ENCODE measurements at places on chromosomes 6 and 20.

- no peak for DNase-seq
Observed at GRCh38 chr20:61802721-61803311, 262.9 kb downstream of the TAF4 start.

DNA sequence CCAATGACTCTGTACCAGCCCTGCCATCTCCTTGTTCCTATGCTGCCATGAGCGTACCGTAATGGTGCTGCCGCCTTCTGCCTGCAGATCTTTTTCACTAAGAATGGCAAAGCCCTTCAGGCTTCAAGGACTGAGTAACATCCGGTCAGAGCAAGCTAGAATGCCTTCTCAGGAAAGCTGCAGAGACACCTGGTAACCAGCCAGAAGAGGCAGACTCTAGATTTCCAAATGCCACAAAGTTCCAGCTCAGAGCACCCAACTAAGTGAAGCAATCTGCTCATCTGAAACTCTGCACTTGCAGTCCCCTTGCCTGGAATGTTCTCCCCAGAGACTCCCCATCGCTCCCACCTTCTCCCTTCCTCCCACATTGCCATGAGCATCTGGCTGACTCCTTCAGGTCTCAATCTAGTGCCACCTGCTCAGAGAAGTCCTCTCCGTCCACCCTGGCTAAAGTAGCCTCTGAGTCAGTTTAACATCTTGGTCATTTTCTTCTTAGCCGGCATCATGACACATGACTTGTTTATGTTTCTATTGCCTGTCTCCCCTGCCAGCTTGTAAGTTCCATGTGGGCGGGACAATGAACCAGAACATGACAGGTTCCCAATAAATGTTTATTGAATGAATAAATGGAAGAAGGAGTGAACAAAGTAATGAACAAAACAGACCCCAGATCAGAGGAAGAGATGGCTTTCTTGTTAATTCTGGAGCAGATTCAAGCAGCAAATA lies 6.9 kb upstream of the OCSTAMP start:
- DNase-seq: no peak

- no peak for DNase-seq
Observed at GRCh38 chr20:54043076-54043967, 27.1 kb downstream of the BCAS1 start.

DNA sequence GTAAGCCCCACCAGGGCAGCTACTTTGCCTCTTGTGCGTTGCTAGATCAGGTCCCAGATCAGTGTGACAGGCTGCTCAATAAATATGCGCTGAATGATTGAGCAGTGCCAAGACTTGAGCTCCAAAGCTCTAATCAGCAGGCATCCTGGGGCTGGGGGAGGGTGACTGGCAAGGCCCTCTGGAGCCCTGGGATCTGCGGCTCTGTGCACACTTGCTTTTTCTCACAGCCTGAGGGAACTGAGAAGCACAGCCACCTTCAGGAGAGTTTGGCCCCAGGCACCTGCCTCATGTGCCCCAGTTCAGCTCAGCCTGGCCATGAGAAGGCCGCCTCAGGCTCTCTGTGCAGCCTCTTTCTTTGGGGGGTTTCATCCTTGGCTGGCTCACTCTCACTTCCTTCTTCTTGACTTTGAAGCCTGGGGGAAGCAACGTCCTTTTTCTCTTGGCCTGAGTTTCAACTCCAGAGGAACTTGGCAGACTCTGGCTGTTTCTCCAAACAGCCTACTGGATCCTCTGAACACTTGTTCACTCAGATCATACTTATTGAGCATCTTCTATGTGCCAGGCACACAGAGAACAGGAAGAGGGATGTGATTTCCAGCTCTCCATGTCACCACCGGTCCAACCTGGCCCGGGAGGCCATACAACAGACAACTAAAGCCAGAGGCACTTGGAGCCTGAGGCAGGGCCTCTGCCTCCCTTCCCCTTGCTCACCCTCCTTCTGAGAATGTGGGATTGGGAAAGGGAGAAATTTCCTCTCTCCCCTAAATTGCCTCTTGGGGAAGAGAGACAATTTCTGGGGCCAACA lies 114.0 kb downstream of the VEGFA start:
- DNase-seq: no peak

DNA sequence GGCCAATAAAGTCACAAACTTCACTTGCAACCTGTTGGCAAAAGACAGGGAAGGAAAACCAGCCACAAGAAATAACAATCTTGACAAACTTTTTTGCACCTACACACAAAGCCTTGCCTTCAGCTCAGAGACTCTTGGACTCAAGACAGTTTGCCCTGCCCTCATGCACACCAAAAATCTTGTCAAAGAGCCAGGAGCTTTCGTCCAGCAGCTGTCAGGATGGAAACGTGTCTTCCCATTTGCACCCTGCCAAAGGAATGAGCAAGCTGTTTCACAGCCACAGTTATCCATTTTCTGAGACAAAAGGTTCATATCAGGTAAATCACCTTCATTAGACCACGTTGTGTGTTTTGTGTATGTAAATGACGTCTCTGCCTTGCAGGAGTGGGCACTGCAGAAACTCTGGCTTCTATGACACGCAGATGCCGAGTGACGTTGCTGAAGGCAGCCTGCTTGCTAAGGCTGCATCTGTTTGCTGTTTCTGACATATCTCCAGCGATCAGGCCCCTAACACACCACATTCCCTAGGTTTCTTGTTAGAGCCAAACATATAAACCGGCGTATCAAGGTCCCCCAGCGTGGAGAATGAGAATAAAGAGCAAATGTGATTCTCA lies 193.4 kb downstream of the SYNDIG1 start:
- DNase-seq: no peak

DNA sequence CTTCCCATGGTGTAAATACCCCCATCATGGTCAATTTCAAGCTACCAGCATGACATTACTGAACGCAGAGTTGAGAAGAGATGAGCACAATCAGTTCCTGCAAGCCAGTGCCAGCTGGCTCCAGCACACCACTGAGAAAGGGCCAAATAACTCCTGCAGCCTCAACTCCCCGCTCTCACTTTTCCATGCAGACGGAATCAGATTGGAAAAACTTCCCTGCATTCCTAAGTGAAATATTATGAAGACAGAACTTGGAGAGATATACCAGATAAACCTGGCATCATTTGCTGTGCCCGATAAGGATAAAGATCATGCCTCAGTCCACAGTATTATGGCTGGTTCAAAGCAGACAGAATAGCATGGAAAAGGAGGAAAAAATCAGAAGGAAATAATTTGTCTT lies 56.7 kb downstream of the FILIP1 start:
- DNase-seq: no peak

- no peak for DNase-seq
Observed at GRCh38 chr20:46228670-46229069, 79.6 kb downstream of the CDH22 start.

DNA sequence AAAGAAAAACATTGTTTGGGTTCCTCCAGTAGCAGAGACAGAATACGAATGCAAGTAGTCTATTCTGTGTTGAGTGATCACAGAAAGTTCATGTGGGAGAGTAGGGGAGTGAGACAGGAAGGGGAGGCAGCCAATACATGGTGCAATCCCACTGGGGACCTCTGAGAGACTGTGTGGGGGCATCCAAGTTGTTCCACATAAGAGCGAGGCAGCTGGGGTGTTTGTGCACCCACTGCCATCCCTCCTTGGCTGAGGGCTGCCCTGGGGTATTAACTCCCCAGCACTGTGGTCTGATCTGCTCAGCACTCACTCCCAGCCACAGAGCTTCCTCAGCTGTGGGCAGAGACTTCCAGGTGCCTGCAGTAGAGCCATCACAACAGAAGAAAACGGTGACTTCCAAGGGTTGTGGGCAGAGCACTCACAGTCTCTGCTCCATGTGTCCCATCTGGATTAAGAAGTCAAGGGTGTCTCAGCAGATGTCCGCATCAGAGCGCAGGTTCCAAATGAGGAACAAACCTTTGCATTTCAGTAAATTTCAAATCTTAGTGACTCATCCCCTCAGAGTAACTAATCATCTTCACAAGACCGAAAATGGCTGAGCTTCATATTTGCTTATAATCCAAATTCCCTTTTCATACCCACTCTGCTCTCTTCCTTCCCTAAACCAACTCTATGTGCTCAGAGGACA lies 101.9 kb upstream of the NAA20 start:
- no peak for DNase-seq

DNA sequence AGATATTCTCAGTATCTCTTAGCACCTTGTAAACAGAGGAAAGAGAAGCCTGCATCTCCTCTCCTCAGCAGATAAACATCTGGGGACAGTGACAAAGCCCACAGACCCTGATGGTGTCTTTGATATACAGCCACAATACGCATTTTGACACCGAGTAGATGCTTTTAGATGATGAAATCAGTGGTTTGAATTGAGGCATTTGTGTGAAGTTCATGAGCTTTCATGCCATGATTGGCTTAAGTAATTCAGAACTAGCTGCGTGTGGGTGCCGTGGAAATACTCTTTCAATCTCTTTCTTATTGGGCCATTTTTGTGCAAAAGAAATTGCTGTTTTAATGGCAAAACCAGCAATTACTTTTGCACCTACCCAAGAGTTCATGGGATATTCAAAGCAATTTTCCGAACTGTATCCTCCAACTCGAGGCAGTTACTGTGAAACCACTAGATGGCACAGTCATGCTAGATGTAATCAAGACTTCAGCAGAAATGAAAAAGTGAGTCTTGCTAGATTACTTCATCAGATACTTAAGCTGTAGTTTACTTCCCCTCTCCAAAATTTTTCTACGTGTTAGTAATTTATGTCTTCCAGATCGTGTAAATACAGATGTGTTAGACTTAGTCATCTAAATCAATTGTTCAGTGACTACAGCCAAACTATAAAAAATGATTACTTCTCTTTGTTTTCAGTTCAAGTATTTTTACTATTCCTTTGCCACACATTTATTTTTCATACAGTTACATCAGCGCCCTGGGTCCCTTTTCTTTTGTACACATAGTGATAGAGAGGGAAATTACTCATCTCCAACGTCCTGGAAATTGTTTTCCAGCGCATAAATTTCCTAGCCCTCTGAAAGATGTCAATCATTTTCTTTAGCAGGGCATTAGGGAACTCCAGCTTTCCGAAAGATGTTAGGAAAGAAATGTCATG lies 49.4 kb downstream of the IYD start:
- DNase-seq: no peak

- DNase-seq: no peak
Observed at GRCh38 chr6:33578588-33579011, 1.5 kb downstream of the BAK1 start.

DNA sequence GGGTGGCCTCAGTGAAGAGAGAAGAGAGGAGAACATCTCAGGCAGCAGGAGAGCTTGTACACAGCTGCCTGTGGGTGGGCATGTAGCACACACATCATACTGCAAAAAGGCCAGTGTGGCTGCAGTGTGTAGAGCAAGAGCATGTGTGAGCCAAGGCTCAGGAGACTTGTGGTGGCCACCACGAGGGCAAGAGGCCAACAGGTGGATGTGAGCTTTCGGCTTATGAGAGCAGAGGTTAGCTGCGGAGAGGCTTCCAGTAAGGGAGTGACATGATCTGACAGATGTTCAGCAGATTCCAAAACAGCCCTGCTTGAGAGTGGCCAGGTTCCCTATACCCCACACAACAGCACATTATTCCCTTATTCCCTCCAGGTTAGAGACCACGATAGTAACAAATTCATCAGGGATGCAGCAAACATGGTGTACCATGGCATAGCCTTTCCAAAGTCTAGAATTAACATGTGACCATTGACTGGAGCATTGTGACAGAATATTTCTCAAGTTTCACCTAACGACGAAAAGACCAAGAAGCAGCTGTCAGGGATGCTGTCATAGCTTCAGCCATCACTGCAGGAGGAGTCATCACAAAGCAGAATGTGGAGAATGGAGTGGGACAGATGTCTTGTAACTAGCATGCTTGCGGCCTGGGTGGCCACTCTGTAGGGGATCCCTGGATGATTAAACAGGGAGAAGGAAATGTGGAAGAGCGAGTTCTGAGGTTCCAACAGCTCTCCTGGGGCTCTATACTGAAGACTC lies 23.1 kb downstream of the HM13 start:
- no peak for DNase-seq

- DNase-seq: no peak
Observed at GRCh38 chr6:38671885-38672467, 31.0 kb downstream of the GLO1 start.

DNA sequence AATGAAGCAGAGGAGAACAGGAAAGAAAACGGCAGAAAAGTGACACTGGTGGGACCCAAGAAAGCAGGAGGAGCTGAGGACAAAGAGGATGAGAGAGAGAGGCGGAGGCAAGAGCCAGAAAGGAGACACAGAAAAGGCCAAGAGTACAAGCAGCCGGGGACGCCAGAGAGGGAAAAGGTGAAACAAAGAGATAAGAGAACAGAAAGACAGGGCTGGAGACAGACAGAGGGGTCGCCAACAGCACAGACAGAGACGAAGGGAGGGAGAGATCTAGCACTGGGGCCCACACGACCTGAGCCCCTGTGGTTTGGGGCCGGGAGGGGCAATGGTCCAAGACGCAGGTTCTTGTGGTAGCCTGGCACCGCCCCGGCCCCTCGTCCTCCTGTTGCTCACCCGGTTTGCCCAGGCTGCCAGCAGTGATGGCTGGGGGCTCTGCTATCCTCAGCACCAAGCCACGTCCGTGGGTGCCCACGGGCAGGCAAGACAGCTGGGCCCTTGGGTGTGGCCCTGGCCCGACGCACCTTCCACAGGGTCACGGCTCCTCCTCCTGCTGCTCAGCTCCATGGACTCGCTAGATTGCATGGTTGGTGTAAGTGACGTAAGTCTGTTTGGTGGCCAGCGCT lies 123.5 kb downstream of the GRM4 start:
- DNase-seq: no peak

- no peak for DNase-seq
Observed at GRCh38 chr20:57210054-57210910, 56.2 kb downstream of the BMP7 start.

GRCh38 chr6:69988458-69989126 lies 122.2 kb downstream of the COL19A1 start:
- DNase-seq: no peak

GRCh38 chr20:25285856-25286798 lies 38.2 kb downstream of the PYGB start:
- DNase-seq: no peak

DNA sequence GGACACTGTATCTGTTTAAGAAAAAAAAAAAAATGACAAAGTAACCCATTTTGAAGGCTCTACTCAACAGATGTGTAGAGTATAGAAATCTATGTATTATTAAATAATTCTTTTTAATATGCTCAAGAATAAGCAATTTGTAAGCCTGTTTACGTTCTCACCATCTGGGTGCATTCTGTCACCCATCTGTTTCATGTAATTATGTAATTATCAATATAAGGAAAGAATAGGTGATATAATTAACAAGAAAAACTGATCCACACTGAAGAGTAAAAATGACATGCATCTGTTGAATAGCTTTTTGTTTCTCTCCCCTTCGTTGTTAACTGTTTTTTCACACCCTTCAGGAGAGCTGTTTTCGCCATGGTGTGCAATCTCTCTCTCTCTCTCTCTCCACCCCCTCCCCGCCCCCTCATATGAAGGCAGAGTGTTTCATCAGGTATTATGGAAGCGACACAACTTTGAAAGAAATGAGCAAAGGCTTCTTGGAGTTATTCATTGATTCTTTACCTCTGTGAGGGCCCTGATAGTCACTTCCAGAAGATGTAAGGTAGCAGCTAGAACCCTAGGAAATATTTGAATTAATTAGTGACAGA lies 154.3 kb upstream of the INSM1 start:
- no peak for DNase-seq

DNA sequence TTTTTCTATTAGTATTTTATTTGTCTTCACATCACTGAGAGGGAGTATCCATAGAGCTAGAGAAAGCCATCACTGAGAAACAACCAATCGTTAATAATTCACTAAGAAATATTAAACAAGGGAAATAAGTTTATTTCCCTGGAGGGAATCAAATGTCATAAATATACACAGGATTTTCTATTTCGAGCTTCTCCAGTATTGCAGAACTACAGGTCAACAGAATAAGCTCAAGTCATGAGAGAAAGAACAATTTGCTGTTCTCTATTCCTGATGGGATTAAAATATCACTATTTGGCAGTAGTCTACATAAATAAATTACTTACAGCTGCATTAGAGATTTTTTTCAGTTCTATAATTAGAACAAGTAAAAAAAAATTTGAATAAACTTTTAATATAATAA lies 2.2 kb upstream of the FAM162B start:
- DNase-seq: no peak

Measured in activated CD4-positive, alpha-beta T cell treated with anti-CD3 and anti-CD28 coated beads for 1 hour (primary cell).